Fibroblast of the conjunctiva (primary cell): ENCODE measurements at places on chromosomes 11 and 22.

DNA sequence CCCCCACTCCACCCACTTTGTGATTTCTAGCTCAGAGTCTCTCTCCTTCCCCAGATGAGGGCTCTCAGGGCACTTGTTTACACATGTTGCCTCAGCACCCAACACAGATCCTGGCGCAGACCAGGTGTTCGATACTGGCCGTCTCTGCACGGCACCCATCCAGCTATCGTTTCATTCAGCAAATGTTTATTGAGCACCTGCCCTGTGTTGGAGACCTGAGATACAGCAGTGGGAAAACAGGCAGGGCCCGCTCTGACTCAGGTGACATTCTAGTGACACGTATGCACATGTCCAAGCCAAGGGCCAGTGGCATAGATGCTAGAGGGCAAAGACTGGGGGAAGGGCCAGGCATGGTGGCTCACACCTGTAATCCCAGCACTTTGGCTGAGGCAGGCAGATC is 71.9 kb downstream of the NFAM1 start:
- no peak for DNase-seq

GRCh38 chr11:65883786-65884715 is 4.2 kb downstream of the FIBP start:
- DNase-seq: no peak

GRCh38 chr11:34349882-34350281 is 7.9 kb downstream of the ABTB2 start:
- no peak for DNase-seq

GRCh38 chr11:77174559-77174958 is 46.5 kb downstream of the MYO7A start:
- no peak for DNase-seq

DNA sequence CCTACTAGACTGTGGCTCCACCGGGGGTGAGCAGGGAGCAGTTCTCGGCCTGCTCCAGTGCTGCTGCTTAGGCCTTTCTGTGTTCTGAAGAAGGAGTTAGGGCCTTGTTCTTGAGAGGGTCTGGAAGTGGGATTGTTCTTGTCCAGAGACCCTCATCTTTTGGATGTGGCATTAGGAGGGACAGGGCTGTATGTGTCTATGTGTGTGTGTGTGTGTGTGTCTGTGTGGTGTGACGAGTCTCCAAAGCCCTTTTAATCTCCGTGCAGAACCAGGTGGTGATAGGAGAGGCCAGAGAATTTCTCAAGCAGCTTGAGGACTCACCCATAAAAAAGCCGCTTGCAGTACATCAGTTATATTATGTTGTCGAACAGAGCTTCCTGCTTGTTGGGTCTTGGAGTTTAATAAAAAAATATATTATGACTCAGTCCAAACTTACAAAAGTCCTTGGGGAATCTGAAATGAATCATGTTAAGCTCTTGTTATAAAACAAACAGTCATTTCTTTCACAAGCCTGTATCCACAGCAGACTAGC is 196.5 kb downstream of the TENM4 start:
- DNase-seq: peak; percentile 82

DNA sequence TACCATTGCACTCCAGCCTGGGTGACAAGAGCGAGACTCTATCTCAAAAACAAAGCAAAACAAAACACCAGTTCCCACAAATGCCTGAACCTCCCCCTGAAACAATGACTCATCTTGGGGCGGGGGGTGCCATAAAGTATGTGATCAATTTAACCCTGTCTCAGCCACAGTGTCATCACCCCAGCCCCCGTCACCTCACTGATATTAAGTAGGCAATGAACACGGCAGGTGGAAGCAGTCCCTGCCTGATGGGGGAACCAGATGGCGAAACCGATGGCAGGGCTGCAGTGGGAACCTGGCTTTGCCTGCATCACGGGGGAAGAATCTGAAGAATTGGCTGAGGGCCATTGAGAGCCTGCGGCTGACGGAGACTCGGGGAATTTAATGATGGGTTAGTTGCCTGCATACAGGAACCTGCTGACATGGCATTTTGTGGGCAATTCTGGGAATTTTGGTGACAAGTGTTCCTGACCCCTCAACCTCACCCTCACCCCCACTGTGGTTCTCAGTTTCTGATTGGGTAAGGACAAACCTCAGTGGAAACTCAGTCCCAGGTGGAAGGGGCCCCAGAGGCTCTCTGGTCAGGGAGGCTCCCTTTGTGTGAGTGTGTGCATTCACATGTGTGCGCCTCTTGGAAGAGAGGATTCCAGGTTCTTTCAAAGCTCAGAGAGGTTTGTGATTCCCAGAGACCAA is 39.1 kb upstream of the SHISAL1 start:
- DNase-seq: no peak

- no peak for DNase-seq
These were observed 86.8 kb upstream of the TEAD1 start for GRCh38 chr11:12587333-12587991.

GRCh38 chr22:38347181-38347943 is 30.1 kb upstream of the CSNK1E start:
- no peak for DNase-seq
